NT2/D1 (cell line): ENCODE measurements at places on chromosomes 5 and 9.

GRCh38 chr9:4009006-4009511, 290.8 kb downstream of the GLIS3 start:
- DNase-seq, result no peak

GRCh38 chr9:3783156-3783555, 257.4 kb upstream of the RFX3 start:
- no peak for DNase-seq

- no peak for DNase-seq
Measured at GRCh38 chr5:11322133-11322532, 561.1 kb upstream of the DAP start.

GRCh38 chr9:131459056-131459455, 43.7 kb upstream of the POMT1 start:
- no peak for DNase-seq

DNA sequence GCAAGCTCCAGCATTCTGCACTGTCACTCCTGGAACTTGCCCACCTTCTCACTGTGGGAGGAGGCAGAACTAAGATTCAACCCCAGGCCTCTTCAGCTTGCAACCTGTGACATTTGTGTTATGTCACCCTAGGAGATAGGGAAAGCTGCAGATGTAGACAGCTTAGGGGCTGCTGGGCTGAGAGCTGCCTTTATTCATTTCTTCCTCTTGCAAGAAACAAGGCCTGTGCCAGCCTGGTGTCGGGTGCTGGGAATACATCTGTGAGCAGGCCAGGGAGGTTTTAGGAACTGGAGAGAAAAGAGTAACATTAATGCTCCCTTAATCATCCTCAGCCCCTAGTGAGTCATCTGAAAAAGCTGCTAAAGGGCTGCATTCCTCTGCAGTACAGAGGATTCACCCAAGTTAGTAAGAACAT, 101.8 kb downstream of the FGF18 start:
- peak; percentile 20 for DNase-seq

GRCh38 chr5:168179192-168179593, 112.3 kb upstream of the WWC1 start:
- DNase-seq, result no peak

DNA sequence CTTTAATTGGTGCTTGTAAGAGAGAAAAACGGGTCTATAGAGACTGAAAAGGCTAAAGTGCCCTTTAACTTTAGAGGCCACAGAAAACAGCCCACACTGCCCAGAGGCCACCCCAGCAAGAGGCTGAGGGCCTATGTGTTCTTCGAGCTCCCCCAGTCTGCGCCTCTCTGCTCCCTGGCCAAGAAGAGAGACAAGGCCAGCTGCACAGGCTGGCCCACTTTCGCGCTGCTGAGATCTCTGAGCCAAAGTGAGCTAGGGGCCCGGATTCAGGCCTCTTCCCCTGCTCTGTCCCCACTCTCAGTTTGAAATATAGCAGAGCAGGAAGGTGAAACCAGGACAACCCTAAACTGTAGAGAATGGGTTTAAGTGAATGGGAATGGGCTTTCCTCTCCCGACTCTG, 132.0 kb upstream of the TRIM32 start:
- DNase-seq, result no peak

- DNase-seq, result no peak
Measured at GRCh38 chr9:127444283-127444920, 6.8 kb downstream of the RPL12 start.

DNA sequence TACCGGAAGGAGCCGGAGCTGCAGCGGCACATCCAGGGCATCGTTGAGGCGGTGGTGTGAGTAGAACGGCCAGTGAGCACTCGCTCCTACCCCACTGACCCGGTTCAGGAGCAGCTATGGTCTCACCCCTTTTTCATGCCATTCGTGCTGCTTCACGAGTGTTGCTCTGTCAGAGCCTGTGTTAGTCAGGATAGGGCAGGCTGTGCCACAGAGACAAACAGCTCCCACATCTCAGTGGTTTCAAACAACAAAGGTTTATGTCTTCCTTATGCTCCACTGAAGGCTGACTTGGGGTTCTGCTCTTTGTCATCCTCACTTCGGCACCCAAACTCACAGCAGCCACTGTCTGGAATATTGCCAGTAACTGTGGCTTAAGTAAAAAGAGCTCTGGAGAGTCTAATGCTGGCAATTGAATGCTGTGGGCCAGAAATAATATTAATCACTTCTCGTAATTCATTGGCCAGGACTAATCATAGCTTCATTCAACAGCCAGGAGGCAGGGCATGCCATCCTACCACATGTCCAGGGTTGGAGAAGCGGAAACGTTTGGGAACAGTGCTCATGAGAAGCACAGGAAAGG, 28.4 kb downstream of the ARHGEF37 start:
- DNase-seq, result no peak

DNA sequence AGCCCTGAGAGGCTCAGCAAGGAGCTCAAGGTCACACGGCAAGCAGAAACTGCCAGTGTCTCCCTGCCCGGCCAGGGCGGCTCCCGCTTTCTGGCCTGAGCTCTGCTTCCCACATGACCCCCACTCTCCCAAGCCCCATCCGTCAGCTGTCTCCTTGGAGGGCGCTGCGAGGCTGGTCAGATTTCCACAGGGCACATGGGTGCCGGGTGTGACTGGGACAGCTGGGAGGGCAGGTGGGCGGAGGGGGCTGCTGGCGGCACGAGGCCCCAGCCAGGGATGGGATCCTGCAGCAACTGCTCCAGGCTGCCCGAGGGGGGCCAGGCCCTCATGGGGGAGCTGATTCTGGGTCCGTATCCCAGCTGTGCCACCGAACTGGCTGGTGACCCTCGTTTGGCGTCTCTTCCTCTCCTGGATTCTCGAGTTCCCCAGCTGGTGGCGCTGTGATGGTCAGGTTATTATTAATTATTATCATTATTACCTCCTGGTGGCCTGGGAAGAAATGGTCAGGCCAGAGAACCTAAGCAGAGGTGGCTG, 12.9 kb upstream of the WDR38 start:
- DNase-seq, result no peak

DNA sequence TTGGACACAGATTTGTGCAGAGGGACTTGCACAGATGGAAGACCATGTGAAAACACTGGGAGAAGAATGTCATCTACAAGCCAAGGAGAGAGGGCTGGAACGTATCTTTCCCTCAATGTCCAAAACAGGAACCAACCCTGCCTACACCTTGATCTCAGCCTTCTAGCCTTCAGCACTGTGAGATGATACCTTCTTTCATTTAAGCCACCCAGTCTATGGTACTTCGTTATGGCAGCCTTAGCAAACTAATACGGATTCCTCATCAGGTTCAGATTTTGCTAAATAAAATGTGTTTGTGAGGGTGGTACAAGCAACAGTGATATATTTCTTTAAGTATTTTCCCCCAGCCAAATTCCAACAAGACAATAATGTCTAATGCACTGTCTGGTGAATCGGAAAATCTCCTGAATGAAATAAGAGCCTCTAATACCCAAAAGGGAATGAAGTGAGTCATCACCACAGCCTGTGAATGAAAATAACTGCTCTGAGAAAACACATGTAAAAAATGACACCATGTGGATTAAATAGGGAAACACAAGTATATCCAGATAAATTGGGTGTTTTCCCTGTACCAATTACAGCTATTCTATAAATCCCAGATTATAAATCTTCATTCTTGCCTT, 182.8 kb upstream of the TARS1 start:
- no peak for DNase-seq

GRCh38 chr5:104576677-104577076, 1014.1 kb upstream of the NUDT12 start:
- no peak for DNase-seq

GRCh38 chr9:20537294-20537693, 85.0 kb downstream of the MLLT3 start:
- DNase-seq, result no peak

GRCh38 chr9:84068872-84069271, 88.3 kb downstream of the RMI1 start:
- no peak for DNase-seq

DNA sequence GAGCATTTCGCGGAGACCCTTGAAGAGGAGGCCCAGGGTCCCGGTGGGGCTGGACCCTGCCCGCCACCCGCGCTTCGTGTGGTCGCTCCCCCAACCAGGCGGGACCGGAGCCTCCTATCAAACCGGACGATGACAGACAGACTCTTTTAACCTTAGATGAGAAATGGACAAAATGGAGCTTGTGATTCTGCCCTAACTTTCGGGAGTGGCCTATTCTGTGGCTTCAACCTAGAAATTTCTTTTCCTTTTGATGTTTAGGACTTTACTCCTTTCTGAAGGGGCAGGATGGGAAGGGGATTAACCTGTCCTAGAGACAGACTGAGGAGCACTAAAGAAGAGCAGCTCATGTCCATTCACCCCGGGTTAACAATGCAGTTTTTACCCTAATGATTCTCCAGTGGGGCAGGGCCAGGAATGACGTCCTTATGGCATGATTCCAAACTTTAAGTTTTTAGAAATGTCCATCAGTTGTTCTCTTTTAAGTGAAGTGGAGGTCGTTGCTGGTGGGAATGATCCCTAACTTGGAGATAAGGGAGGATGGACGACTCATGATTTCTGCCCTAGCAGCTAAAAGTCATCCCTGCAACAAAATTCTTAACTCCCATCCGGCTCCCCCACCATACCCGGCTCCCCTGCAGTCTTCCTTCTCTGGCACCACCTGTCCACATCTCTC, 1.0 kb downstream of the NIPSNAP3A start:
- DNase-seq, result no peak

DNA sequence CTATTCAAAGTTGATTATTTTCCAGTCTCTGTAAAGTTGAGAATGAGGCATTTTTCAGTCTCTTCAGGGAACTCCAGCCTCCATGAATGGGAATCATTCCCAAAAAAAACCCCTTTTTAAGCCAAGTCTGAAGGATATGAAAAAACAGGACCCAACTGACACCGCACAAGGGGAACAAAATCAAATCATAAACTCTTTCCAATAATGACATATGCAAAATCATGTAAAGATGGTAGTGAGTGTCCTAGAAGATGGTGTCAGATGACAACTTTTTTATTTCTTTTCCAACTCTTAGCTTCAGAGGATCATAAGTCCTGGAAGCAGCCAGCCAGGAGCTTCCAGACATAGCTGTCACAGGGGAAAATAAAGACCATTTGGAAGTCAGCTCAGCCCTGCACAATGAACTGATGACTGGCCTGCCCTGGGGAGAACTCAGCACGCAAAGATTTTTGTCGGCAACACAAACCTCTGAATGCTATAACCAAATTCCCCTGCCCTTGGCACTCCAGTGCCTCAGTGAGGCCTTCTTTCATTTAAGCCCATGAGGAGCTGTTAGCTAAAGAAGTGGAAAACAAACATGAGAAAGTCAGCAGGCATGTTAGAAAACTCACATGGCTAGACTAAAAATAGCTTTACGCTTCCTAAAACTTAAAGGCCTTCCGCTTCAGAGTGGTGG, 85.4 kb downstream of the SLC1A3 start:
- DNase-seq, result no peak

- DNase-seq, result no peak
Measured at GRCh38 chr9:96391021-96391765, 7.7 kb upstream of the SLC35D2 start.

- DNase-seq, result no peak
Measured at GRCh38 chr5:16807547-16807864, 128.6 kb downstream of the MYO10 start.
